ENCODE measurements at places on chromosomes 13 and 19.

DNA sequence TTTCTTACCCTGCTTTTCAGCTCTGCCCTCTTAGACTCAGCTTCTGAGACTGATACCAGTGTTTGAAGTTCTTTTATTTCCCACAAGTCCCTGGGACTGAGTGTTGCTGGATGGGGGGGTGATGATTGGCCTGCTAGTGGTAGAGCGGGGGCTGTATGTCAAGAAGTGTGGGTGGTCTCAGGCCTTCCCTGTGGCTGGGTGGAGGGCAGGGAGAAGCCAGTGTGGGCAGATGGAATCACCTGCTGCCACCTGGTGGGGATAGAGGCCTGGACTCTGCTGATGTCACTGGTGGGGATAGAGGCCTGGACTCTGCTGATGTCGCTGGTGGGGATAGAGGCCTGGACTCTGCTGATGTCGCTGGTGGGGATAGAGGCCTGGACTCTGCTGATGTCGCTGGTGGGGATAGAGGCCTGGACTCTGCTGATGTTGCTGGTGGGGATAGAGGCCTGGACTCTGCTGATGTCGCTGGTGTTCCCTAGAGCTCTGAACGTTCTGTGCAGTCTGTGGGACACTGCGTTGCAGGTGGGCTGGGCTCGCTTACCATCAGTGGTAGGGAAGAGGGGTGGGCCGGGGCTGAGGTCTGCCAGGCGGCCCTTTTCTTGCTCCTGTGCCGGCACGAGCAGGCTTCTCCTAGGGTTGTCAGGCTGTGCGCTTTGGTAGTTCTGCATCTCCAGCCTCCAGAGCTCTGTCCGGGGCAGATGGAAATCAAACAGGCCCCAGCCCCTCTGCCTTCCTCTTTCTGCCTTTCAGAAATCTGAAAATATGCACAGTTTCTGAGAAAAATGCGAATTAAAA, 101.3 kb downstream of the ARHGEF7 start:
- peak; percentile 35 for DNase-seq

DNA sequence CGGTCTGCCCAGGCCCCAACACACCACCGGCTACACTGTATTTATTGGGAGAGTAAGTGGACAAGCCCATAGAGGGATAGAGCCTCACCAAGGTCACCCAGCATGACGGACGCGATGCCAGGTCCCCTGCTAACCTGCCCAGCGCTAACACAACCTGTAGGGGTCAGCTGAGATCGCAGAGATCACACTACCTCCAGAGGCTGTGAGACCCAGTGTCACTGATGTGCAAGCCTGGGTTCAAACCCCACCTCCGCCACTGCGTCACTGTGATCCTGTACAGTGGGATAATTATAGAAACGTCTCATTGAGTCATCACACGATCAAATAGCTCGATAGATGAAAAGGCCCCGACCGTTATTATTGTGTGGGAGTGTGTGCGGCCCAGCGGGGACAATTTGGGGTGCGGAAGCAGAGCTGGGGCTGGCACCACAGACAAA, 10.6 kb upstream of the TLE2 start:
- DNase-seq = no peak

GRCh38 chr19:632579-633067, 714 bp downstream of the POLRMT start:
- DNase-seq = no peak

GRCh38 chr13:70023516-70023915, 84.1 kb upstream of the ATXN8OS start:
- no peak for DNase-seq

DNA sequence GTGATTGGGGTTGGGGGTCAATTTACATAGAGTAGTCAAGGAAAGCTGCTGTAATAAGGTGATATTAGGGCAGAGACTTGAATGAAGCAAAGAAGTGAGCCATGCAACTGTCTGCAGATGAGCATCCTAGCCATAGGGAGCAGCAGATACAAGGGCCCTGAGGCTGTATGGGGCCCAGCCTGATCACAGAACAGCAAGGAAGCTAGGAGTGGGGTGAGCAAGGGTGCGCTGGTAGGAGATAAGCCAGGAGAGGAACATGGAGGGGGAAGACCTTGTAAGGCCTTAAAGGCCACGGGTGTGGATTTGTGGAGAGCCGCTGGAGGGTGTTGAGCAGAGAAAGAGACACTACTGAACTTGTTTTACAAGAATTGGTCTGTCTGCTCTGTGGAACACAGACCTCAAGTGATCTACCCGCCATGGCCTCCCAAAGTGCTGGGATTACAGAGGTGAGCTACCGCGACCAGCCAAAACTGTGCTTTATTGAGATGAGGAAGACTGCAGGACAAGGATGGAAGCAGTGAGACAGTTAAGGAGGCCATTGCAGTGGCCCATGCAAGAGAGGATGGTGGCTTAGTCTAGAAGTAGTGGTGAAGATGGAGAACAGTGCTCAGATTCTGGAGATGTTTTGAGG, 93.0 kb downstream of the ZAR1L start:
- DNase-seq = no peak

GRCh38 chr19:46125447-46125846, 959 bp upstream of the IGFL3 start:
- DNase-seq = no peak

DNA sequence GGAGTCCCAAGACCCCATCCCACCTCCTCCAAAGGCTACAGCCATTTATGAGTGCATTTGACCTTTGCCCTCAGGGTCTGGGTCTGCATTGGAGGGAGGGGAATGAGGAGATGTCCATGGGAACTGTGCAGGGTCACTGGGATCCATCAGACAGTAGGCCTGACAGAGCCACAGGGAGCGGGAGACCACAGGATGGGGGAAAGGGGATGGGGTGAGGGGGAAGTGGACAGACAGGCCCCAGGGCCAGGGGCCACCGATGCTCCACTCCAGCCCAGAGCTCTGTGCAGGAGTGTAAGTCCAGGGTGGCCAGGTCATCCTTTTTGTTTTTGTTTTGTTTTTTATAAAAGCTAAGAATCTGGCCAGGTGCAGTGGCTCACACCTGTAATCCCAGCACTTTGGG, 82.5 kb downstream of the CHST8 start:
- no peak for DNase-seq

GRCh38 chr19:43561139-43561970, 14.0 kb downstream of the XRCC1 start:
- no peak for DNase-seq

- DNase-seq = no peak
These were observed 181.9 kb downstream of the NDFIP2 start for GRCh38 chr13:79662882-79663281.

DNA sequence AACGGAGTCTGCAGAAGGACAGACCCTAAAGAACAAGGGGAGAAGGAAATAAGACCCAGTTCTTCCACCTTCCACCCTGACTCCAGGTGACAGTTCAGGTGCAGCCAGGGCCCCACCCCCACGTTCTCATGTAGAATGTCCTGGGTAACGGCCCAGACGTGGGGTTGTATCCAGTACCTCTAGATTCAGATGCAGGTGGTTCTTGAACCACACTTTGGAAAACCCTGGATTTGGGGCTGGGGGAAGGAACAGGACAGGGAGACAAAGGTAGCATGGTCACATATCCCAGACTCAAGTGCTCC, 2.2 kb downstream of the DMPK start:
- DNase-seq = no peak

DNA sequence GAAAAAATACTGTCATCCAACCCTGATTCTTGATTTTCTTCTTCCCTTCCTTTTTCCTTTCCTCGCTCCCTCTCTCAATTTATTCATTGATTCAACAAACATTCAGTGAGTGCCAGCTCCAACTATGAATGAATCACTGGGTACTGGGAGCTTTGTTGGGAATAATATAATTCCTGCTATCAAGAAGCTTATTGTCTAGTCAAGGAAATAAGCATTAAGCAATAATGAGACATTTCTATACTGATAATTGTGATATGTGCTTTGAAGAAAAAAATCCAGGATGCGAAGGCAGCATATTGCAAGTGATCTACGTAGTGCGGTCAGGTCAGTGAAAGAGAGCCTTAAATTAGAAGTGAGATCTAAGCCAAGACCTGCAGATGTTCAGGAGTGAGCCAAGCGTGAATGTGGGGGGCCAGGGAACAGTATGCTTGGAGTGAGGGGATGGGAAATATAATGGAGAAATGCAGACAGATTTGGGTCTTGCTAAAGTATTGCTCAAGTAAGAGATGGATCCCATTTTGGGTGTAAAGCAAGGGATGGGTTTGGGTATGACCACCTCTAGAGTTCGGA, 253.5 kb downstream of the LHFPL6 start:
- DNase-seq = no peak

DNA sequence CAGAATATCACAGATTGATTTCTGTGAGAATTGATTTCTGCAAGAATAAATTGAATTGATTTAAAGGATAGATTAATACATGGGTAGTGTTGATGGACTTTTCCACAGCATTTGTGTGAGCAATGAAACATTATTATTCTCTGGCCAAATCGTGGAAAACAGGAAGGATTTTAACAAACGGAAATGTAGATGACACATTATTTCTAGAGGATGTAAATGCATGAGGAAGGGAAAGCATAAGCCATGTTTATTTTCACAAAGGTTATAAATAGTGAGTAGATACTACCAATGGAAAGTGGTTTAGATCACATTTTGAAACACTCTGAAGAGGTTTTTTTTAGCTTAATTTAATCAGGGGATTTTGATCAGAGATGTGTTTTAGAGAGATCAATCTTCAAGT, 1534.6 kb upstream of the MIR17HG start:
- no peak for DNase-seq

GRCh38 chr13:71583581-71583980, 283.4 kb downstream of the DACH1 start:
- DNase-seq = no peak

- no peak for DNase-seq
These were observed 8.3 kb upstream of the KCNN4 start for GRCh38 chr19:43789029-43789428.

DNA sequence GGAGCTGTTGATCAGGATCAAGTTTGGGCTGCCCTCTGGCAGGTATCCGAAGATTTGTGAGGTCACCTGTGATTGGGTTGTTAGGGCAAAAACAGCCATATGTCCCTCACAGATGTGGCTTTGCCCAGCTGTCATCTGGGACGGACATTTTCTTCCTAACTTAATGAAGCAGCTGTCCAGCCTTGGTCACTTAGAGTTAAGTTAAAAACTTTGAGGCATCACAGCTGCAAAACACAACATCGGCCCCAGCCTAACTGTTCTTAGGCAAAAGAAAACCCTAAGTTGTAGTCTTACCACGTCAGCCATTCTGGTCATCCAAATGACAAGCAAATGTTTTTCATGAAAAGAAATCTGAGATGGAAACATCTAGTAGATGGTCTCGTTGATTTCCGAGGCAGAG, 318.4 kb downstream of the DCLK1 start:
- no peak for DNase-seq

- no peak for DNase-seq
These were observed 26.8 kb downstream of the CLDN10 start for GRCh38 chr13:95579303-95579702.

DNA sequence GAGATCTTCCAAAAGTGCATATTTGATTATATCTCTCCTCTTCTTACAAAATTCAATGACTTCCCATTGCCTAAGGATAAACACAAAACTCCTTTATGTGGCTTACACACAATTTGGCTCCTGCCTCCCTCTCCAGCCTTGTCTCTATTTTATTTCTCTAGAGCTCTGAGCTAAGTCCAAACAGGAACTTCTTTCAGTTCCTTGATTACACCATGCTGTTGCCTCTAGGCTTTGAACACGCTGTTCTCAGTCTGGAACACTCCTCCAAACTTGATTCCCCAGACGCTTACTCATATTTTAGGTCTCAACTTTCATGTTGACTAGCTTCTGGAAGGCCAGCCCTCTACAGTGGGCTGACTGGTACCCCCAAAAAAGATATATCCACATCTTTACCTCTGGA, 258.5 kb downstream of the COG6 start:
- DNase-seq = no peak

DNA sequence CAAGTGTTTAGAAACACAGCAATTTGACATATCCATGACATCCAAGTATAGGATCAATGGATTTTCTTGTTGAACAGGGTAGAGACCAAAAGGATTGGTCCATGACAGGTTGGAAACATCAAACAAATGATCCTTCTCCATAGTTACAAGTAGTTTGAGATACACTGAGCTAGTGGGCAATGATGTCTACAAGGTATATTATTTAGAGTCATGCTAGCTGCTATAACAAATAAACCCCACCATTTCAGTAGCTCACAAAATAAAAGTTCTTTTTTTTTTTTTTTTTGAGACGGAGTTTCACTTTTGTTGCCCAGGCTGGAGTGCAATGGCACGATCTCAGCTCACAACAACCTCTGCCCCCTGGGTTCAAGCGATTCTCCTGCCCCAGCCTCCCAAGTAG, 4.9 kb upstream of the HAUS5 start:
- no peak for DNase-seq

GRCh38 chr13:100636004-100636403, 38.6 kb downstream of the TMTC4 start:
- no peak for DNase-seq

GRCh38 chr13:25874064-25874737, 177.6 kb downstream of the SHISA2 start:
- no peak for DNase-seq

- DNase-seq = no peak
These were observed 6.3 kb upstream of the ZNF358 start for GRCh38 chr19:7509625-7510024.

- no peak for DNase-seq
These were observed 8.7 kb upstream of the ERFL start for GRCh38 chr19:41936961-41937360.

GRCh38 chr19:33385956-33386355, 12.4 kb downstream of the CEBPG start:
- no peak for DNase-seq

- peak; percentile 82 for DNase-seq
These were observed 4.4 kb upstream of the KCNN4 start for GRCh38 chr19:43784981-43785808.

GRCh38 chr19:11963566-11964355, 1.1 kb upstream of the ZNF763 start:
- peak; percentile 72 for DNase-seq

DNA sequence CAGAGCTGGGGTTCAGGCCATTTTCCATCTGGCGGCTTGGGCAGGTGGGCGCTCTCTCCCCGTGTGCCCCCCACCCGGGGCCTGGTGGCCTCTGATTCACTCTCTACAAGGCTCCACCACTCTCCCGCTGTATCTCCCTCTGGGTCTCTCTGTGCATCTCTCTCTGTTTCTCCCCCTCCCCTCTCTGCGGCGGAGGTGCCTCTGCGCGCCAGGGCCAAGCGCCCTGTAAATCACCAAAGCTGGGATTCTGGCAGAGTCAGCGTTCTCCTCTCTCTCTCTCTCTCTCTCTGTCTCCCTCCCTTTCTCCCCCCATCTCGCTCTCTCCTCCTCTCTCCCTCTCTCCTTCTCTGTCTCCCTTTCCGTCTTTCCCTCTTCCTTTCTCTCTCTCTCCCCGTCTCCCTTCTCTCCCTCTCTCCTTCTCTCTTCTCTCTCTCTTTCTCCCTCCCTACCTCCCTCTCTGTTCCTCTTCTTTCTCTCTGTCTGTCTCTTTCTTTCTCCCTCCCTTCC, 3.9 kb downstream of the NFIC start:
- no peak for DNase-seq

DNA sequence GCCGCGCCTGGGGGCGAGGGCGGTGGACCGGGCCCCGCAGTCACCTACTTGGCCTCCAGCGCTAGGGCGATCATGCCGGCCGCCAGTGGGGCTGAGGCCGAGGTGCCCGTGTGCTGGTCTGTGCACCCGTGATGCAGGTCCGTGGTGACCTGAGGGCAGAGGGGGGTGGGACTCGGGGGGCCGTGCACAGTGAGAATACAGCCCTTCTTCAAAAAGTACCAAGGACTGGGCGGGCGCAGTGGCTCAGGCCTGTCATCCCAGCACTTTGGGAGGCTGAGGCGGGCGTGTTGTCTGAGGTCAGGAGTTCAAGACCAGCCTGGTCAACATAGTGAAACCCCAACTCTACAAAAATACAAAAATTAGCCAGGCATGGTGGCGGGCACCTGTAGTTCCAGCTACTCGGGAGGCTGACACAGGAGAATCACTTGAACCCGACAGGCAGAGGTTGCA, 5.0 kb upstream of the C19orf25 start:
- DNase-seq = no peak

Measured in T-cell (primary cell).